Thoracic aorta (tissue), 2 donors: ENCODE measurements at places on chromosomes 2 and 18.

DNA sequence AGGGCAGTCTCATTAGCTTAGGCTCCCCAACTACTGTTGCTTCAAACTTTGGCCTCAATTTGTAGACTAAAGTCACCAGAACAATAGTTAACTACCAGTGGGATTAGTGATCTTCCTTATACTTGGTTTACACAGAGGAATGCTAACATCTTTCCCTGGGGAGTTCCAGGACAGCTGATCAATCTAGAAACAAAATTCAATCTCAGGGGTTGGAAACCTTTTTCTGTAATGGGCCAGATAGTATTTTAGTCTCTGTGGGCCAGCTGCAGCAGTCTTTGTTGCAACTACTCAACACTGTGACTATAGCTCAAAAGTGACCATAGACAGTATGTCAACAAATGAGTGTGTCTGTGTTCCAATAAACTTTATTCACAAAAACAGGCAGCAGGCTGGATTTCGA, 85.7 kb downstream of the METTL8 start:
- DNase-seq, result no peak

DNA sequence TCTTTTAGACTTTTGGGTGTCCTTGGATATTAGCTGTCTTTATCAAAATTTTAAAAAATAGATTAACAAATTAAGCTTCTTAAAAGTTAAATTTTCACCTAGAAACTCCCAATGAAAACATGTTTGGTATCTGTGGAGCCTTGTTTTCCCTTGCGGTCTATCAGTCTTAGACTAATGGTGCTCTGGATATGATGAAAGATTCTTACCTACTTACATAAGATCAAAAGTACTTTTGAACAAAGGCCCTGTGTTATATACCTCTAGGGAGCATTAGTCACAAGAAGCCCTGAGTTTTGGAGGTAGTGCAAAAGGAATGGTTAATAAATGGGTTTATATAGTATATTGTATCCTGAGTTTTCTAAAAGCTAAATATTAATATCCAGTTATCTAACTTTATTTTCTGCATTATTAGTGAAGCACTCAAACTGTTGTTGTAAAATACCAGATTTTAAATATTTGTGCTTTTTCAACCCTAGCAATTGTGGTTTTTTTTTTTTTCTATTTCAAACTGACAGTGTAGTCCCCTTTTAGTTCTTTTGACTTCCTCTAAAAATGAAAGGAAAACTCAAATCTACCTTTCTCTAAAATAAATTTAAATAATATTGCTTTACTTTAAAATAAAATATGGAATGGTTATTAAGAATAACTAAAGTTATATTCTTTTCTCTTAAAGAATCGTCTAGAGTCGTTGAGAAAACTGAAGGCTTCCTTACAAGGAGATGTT, 18.1 kb downstream of the NDC80 start:
- no peak for DNase-seq

DNA sequence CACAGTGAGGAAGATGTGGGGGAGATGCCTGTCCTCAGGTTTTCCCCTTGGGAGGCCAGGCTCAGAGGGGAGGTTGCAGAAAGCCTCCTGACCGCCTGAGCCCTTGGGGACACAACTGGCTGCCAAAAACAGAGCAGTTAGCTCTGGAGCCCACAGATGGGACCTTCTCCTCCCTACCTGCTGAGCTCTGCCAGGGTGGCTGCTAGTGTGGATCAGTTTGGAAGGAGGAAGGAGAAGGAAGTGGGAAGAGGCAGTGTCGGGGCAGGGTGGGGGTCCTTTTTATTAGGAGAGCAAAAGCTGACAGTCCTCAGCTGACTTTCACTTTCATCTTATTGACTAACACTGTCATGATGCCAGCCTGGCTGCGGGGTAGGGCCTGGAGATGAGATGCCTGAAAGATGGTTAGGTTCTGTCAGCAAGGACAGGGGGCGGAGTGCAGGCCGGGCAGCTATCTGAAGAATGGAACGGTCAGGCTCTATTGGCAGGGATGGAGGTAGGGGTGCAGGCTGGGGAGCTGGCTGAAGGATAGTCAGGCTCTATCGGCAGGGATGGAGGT, 188.5 kb upstream of the HDAC4 start:
- DNase-seq, result no peak

- no peak for DNase-seq
These were observed 334.6 kb downstream of the SLC4A3 start for GRCh38 chr2:219961947-219962498.

GRCh38 chr18:3062798-3063680, 50.1 kb upstream of the LPIN2 start:
- DNase-seq, result peak; percentile 21

DNA sequence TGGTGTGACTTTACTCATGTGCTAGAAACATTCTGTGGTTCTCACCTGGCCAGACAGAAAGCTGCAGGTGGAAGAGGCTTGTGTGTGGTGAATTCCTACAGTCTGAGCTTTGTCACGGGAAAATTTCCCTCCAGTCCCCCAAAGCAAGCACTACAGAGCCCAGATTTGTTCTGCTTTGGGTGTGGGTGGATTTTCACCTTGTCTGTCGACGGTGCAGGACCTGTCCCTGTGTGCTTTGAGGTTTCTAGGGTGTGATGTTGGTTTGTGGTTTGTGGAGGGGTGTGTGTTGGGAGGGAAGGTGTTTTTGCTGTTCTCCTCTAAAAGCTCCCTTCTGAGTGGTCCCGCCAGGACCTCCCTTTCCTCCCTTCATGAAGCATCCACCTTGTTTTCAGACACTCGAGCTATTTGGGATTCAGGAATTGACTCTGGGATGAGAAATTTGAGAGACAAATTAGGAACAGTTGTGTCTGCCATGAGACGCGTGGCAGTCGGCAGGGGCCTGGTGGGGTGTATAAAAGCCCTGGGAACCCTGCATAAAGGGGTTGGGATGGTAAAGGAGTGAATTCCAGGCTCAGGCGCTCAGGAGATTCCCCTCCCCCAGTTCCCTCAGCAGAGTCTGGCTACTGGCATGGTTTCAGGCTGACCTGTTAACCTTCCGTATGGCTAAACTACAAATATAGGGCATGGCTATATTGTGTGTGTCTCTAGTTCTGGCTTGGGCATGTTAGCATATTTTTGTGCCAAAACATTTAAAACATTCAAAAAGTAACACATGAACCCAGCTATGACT, 65.5 kb downstream of the DGKD start:
- no peak for DNase-seq

DNA sequence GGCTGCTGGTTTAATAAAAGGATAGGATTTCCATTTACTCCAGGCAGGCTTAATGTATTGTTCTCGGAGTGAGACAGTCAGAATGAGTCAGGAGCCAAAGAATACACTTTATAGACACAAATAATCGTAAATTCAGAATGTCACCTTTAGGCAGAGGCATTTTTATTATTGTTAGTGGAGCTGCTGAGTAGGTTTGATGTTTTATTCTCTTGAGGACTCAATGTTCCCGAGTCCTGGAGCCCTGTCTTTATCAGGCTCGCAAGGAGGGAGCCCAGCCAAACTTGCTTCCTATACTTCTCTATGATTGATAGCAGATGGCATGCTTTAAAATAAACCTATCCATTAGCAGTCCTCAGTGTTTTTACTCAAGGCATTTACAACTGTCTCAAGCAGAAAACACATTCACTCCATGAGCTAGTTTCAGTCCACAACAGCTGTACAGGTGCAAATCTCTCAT, 492.3 kb upstream of the ZEB2 start:
- no peak for DNase-seq

DNA sequence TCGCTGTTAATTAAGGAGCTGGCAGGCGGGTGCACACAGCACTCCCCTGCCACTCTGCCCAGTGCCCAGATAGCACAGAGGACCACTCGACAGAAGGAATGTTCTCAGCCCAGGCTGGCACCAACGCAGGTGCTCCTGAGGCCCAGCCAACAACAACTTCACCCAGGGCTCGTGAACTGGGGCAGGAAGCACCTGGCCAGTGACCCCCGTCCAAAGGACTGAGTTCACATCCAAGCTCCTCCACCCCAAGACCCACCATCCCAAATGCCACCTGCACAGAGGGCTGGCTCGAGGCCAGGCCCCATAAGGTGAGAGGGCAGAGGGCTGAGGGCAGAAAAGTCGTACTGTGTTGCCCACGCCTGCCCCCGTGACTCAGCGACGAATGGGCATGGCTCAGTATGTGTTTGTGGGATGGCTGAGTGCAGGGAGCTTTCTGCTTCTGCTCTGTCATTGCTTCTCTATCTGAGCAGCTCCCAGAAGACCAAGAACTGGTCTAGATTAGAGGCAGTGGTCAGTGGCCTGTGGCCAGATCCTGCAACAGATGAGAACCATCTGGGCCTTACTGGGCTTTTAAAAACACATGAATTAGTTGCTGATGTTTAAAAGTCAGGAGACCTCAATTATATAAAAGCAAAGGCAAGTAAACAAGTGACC, 68.4 kb downstream of the POLR1A start:
- peak; percentile 55 for DNase-seq

DNA sequence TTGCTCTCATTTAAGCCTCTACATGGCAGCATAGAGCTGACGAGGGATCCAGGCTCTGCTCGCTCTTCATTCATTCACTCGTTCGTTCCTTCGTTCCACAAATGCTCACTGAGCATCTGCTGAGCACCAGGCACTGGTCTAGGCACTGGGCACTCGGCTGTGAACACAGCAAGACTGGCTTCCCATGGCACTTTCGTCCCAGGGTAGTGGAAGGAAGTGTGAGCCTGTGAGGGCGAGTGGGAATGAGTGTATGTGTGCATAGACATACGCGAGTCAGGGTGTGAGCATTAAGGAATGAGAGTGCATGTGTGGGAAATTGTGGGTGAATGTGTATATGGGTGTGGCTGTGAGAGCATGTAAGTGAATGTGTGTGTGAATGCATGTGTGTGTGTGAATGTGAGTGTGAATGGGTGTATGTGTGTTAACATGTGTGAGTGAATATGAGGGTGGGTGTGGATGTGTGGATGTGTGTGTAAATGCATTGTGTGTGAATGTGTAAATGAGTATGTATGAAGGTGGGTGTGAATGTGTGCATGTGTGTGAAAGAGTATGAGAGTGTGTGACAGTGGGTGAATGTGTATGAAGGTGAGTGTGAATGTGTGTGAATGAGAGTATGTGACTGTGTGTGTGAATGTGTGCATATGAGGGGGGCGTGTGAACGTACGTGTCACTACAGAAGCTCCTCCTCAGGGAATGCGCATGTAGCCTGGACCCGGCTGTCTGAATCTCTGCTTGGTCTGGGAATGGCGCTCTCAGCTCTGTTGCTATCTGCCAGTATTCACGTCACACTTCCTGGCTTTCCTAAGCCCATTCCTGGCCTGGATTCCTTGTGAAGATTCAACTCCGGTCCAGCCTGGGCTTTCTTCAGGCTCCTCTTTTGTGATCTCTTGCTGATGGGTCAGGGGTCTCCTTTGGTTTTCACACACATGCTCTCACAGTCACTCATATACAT, 28.8 kb downstream of the SNORC start:
- no peak for DNase-seq

GRCh38 chr18:58313491-58314032, 269.5 kb downstream of the NEDD4L start:
- DNase-seq, result no peak

GRCh38 chr2:4135765-4136164, 432.4 kb downstream of the DCDC2C start:
- DNase-seq, result no peak

GRCh38 chr18:45667056-45667736, 51.9 kb downstream of the SLC14A2 start:
- DNase-seq, result no peak

DNA sequence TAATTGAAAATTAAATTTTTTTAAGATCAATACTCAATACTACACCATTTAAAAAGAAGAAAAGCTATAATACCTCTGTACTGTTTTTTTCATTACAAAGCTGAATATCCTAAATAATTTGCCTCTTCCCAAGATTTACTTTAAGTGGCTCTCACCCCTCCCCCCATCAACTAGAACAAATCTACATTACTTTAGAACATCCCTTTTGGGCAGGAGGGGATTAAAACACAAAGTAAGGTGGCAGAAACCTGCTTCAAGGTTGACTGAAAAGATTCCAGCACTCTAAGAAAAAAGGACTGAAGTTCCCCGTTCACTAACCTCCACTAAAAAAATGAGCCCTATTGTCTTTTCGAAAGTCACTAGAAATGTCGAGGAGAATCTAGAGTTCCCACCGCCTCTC, 42.3 kb downstream of the SLC38A11 start:
- DNase-seq, result no peak

GRCh38 chr18:3626929-3627458, 177.0 kb downstream of the TGIF1 start:
- DNase-seq, result no peak

DNA sequence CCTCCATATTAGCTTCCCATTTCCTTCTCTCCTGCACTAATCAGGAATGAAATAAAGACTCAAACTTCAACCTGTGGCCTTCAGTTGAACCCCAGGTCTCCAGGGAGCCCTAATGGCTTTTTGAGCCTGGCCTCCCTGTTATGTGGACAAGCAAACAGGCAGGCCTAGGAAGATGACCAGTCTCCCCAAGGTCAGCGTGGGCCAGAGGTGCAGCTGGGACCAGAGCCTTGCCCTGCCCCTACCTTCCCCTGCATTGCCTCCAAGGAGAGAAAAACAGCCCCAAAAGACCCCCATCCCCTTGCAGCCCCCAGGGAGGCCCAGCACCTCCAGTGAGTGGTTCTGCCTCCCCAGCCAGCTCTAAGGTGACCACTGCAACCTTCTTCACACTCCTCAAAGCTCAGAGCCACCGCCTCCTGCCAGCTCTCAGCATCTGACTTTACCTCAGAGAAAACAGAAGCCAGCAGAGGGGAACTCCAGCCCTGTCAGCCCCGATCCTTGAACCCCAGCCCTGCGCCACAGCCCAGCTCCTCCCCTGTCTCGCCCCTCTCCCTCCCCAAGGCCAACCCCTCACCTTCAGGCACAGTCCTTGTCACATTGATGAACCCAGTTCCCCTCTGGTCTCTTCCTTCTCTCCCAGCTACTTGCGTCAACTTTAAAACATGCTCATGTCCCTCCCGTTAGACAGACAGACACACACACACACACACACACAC, 59.5 kb upstream of the ID2 start:
- no peak for DNase-seq

- DNase-seq, result no peak
These were observed 38.9 kb downstream of the TTC27 start for GRCh38 chr2:32666704-32667103.

DNA sequence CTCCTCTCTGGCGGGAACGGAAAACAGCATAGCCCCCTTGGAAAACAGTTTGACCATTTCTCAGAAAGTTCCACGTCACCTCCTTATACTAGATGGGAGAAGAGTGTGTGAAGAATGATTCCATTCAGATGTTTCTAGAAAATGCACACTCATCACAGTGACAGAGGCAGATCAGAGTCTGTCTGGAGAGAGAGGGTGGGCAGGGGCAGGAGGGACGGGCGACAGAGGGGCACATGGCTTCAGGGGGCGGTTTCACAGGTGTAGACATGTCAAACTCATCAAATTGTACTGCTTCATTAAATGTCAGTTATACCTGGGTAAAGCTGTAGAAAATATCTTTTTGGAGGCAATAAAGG, 88.8 kb upstream of the TAF1B start:
- no peak for DNase-seq
